AG09309 (cell line): ENCODE measurements at places on chromosomes 5 and 9.

DNA sequence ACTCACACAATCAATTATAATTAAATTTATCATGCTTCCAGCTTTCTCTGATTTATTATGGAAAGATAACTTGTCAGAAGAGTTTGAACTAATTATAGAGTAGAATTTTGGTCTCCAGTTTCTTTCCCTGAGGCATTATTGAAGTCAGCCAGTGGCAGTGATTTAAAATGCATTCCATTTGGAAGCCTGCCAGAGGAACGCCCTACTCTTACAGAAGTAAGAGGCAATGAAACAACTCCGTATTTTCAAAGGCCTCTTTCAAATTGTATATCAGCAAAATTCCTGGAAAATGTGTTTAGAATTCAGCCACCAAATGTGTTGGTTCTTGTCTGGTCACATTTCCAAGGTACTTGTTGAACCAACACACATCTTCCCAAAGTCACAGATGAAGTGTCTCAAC, 640.9 kb downstream of the SEMA5A start:
- peak; percentile 27 for DNase-seq

DNA sequence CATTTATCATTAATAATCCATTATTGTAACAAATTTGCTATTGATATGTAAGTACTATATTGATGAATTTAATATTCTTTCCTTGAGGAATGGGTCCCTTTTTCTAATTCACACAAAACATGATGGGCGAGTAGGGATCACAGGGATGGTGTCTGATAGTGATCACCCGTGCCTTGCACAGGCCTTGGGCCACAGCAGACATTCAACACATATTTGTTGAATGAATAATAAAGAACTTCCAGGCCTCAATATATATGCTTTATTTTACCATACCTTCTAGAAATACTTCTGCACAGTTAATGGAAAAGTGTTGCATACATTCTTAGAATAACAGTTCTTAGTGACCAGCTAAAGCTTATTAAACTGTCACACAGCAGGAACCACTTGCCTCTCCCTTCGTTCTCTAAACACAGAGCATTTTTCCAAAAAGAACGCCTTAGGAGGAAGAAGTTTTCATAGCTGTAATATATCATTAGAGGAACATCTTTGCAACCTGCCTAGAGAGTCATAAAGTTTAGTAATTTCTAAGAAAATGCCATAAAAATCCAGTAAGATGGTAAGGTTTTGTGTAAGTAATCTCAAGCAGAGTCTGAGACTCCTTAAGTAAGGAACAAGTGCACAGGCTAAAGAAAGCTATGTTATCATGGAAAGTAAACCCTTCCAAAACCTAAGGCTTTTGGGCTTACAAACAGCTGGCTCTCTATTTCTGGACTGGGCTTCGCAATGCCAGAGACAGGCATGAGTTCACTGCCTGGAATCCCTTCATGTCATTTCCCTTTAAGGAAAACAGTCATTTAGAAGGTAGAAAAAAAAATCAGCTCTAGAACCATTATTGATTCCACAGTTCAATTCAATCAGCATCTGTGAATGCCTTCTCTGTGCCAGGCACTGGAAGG, 17.7 kb downstream of the TTLL11 start:
- no peak for DNase-seq

DNA sequence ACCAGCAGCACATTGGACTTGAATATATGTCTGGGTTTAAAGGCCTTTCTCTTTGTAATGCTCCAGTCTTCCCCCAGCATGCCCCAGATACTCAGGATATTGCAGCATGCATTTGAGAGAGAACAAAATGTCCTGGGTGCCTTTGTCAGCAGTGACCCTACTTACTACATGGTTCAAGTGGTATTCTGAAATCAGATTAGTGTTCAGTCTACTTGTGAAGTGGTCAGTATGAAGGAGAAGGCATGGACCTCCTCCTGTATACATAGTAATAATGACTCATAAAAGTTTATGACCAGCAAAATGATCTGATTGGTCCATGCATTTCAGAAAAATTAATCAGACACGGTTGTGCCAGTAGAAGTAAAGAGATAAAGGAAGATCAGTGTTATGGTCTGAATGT, 25.4 kb downstream of the GPR21 start:
- no peak for DNase-seq

DNA sequence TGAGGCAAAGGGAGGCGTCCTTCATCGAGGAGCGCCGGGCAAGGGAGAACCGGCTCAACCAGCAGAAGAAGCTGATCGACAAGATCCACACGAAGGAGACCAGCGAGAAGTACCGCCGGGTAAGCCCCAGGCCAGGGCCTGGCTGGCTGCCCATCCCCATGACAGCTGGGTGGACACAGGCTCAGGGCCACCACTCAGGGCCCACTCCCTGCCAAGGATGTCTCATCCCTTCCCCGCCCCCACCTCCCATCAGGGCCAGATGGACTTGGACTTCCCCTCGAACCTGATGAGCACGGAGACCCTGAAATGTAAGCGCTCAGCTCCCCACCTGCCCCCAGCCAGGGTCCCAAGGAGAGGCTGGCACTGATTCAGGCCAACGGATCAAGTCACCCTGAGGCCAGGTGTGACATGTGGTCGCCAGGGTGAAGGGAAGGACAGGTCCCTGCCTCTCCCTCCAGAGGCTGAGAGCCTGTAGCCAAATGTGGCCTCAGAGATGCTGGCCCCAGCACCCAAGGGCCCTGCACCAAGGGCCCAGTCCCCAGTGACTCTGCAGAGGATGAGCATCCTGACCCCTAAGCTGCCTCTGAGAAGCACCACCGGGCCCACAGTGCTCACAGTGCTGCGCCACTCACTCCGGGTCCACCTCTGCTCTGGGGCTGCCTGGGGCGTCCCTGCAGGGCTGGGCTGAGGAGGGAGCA, 3.1 kb upstream of the RABL6 start:
- no peak for DNase-seq
